A375 (cell line): ENCODE measurements at places on chromosomes 16 and 17. TPM values are rescaled to one million over a fixed set of nuclear protein-coding genes. Genes with fewer than 3 reads are reported as not detected.

CDH11 gene
- 1.1 and 1.8 TPM in 2 replicates for total RNA-seq

TEX19 gene
- total RNA-seq, result 0.16 and 0.98 TPM in 2 replicates

DCXR gene
- total RNA-seq, result 74.0 and 86.0 TPM in 2 replicates

PSMD3 gene
- 168 and 192 TPM in 2 replicates for total RNA-seq

CDRT4 gene
- total RNA-seq, result 0.72 and 1.4 TPM in 2 replicates

SP6 gene
- total RNA-seq, result 0.21 TPM in 1 of 2 replicates, not detected in the other

CSHL1 gene
- not detected in 2 replicates for total RNA-seq

NOB1 gene
- 60.7 and 61.1 TPM in 2 replicates for total RNA-seq

COTL1 gene
- 308 and 334 TPM in 2 replicates for total RNA-seq

ITGA2B gene
- 0.05 and 0.34 TPM in 2 replicates for total RNA-seq

UNC13D gene
- 3.2 and 6.2 TPM in 2 replicates for total RNA-seq

TP53TG3C gene
- total RNA-seq, result 0.90 and 1.1 TPM in 2 replicates

FNDC8 gene
- not detected in 2 replicates for total RNA-seq

C17orf67 gene
- 0.64 and 1.2 TPM in 2 replicates for total RNA-seq

PRR35 gene
- total RNA-seq, result 0.16 TPM in 1 of 2 replicates, not detected in the other
